ENCODE measurements at places on chromosomes 12 and 14.

- no peak for DNase-seq
Observed at GRCh38 chr12:17489452-17489851, 600.5 kb downstream of the RERGL start.

DNA sequence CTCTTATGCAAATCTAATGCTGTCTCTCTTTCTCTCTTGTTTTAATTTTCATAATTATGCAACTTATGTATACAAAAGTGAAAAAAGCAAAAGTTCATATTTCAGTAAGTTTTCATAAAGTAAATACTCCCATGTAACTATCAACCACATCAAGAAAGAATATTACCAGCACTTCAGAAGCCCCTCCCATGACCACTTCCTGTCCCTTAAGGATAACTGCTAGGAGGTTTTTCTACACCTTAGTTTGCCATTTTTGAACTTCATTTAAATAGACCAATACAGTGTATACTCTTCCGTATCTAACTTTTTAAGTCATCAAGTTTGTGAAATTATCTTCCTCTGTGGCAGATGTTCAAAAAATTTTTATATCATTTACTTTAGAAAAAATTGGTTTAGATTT is 547 bp upstream of the OR4K15 start:
- no peak for DNase-seq

DNA sequence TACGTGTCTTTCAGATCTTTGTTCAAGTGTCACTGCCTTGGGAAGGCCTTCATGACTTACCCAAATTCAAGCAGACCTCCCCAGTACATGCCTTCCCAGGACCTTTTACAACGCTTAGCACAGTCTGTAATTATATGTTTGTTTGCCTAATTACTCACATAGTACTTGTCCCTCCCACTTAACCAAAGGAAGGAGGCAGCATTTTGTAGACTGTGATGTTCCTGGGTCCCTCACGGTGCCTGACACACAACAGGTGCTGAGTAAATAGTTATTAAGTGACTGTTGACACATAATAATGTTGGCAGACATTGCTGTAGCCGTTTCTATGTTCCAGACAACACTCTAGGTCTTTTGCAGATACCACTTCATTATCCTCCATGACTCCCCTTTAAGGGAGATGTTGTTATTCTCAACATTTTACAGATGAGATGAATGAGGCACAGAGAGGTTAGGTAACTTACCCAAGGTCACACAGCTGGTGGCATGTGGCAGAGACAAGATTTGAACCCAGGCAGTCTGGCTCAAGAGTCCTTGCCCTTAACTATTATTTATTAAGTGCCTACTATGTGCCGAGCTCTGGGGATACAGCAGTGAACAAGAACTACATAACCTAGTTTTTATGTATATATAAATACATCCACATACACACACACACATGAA is 130.7 kb downstream of the PHETA1 start:
- no peak for DNase-seq

DNA sequence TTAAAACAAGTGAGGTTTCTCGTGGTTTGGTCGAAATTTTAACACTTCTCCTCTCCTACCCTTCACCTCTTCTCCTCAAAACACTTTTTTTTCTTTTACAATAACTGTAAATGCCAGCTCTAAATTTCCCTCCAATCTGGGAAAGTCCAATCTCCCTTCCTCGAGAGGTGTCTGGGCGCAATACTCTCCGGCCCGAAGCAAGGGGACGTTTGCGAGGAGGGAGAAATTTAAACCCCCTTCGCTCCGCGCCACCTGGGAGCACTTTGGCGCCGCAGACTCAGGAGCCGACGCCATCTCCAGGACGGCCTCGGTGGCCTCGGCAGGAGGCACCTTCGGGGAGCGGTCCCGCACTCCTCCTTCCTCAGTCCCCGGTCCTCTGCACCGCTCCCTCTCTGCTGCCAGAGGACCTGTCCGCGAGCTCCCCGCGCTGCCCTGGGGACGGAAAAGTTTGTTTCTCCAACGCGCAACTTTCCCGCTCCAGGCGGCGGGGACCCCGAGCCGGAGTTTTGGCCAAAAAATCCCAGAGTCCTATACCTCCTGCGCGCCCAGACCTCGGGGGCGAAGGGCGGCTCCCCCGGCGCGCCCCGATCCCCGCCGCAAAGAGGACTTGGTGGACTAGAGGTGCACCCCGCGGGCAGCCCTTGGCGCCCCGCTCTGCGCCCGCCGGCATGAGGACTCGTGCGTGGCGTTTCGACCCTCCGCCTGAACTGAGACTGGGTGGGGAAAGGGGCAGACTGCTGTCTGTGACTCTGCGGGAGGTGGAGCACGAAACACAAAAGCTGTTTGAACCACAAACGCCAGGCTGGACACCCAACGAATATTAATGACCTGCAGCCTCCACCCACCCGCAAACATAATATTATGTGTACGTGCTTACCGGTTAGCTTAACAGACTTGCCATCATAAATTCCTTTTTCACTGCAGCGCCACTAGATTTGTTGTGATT is 95.2 kb upstream of the HMGA2 start:
- peak; percentile 73 for DNase-seq

DNA sequence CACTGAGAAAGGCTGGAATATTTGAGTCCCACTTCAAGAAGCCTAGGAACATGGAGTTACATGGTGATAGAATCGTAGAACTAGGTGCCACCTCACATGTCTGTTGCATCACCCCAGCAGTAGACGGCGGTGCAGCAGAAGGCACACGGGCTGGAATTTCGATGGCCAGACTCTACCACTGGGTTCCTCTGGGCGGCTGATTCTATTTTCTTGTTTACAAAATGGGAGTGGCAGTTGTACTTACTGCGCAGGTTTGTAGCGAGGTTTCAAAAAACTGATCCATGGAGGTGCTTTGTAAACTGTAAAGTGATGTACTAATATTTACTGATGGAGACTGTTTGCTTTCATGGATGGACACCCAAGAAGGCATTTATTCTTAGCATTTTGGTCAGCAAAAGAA is 45.7 kb downstream of the WDR20 start:
- no peak for DNase-seq

GRCh38 chr12:15206831-15207389 is 14.3 kb downstream of the RERG start:
- no peak for DNase-seq

GRCh38 chr12:54997929-54998522 is 13.5 kb upstream of the TESPA1 start:
- DNase-seq = no peak

- DNase-seq = no peak
Observed at GRCh38 chr14:53621433-53621832, 335.2 kb downstream of the BMP4 start.

DNA sequence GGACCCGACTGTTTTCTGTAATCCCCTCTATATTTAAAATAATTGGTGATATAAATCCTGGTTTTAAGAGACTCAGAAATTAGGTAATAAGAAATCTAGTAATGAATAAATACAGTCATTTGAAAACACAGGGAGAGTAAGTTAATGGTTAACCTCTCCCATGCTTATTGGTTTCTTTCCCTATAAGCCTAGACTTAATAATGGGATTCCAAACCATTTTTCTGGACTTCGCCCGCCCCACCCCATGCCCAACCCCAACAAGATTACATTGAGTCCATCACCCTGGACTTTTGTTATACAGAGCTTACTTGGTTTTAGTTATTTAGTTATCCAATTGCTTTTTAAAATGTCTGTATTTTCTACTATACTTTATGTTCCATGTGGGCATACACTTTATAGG is 98.7 kb downstream of the WIF1 start:
- no peak for DNase-seq

- DNase-seq = no peak
Observed at GRCh38 chr12:31300783-31301182, 25.2 kb downstream of the SINHCAF start.

GRCh38 chr12:106389151-106389550 is 31.6 kb downstream of the POLR3B start:
- DNase-seq = no peak

- DNase-seq = no peak
Observed at GRCh38 chr12:62044450-62045135, 215.6 kb upstream of the USP15 start.

GRCh38 chr12:123384318-123384993 is 524 bp downstream of the KMT5A start:
- peak; percentile 43 for DNase-seq

DNA sequence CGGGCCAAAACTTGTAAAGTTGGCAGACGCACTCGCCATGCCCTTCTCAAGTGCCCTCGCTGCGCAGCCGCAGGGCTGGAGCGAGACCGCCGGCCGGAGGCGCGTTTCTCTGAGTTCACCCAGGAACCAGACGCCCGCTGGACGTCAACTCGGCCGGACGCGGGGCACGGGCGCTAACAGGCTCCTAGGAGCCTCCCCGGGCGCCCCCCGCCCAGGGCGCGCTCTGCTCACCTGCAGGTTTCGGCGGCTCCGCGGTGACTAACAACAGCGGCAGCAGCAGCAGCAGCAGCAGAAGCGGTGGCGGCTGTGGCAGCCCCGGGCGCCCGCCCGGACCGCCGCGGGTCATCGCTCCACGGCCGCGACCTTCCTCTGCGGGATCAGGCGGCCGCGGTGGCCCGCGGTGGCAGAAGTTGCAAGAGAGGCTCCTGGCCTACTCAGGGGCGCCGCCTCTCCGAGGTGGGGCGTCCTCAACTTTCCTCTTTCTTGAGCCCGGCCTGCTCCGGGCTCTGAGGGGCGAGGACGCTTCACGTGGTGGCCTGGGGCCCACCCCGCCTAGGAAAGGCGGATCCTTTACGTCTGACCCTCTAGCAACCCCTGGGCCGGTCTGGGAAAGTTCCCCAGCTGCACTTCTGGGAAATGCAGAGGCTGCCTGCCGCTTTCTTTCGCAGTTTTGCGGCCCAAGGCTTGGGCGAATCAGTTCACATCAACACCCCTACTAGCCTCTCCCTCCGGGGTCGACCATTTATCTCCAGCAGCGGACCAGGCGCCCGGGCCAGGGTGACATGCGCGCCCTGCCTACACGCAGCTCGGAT is at the start of gene PLBD1:
Gene PLBD1 (minus strand): TSS at position 533 of the 812 bp plus-strand sequence. CDS start 187 bp downstream, at position 346.
- DNase-seq = peak; percentile 74

GRCh38 chr12:19546611-19547162 is 107.4 kb downstream of the AEBP2 start:
- peak; percentile 47 for DNase-seq

DNA sequence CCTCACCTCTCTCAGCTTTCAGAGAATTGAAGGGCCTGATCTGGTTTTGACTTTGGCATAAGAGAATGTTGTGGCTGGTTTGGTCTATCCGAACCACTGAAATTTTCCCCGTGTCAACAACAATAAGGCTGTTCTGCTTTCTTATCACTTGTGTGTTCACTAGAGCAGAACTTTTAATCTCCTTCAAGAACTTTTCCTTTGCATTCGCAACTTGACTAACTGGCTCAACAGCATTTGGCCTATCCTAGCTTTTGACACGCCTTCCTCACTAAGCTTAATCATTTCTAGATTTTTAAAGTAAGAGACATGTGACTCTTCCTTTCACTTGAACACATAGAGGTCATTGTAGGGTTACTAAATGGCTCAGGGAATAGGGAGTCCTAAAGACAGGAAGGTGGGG is 25.9 kb upstream of the EDDM3A start:
- DNase-seq = no peak

DNA sequence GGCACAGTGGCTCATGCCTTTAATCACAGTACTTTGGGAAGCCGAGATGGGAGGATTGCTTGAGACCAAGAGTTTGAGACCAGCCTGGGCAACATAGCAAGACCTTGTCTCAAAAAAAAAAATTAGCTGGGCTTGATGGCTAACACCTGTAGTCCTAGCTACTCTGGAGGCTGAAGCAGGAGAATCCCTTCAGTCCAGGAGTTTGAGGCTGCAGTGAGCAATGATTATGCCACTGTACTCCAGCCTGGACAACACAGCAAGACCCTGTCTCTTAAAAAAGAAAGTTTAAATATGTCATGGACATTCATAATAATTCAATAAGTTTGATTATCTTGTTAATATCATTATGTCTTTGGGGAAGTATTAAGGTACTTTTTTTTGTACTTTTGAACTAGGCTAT is 38.9 kb downstream of the KIAA0586 start:
- no peak for DNase-seq

- DNase-seq = no peak
Observed at GRCh38 chr12:122520676-122521075, 6.1 kb downstream of the RSRC2 start.

DNA sequence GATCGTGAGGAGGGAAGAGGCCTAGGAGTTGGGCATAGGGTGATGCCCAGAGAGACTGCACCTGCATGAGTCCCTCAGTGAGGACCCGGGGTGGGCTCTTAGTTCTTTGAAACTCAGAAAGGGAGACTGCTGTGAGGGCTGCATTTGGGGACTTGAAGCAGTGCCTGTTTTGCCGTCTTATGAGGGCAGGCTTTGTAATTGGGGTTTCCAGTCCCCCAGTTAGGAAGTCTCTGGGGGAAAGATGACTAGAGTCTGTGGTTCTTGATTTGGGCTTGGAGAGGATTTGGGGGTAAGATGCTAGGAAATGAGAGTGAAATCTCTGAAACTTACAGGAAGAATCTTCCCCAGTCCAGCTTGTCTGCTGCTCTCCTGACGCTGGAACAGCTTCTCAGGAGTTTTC is 99.6 kb downstream of the ARF6 start:
- no peak for DNase-seq

- DNase-seq = no peak
Observed at GRCh38 chr14:66595394-66595793, 87.4 kb downstream of the GPHN start.

DNA sequence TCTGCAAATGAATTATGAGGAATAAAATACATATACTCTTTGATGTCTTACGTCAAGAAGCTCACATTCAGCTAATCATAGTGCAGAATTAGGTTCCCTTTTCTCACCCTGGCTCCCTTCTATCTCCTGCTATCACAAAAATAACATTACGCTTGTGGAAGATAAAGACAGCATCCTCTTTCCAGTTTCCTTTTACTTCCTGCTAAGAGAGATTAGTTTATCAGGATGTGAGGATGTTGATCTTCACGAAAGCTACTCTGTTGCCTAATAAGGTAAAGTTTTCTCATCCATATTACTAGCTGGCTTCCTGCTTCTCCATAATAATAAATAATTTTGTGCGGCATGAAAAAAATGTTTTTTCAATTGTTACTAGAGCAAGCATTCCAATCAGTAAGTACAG is 217.7 kb upstream of the DCN start:
- no peak for DNase-seq

- DNase-seq = no peak
Observed at GRCh38 chr14:45253754-45254310, 830 bp upstream of the MIS18BP1 start.
